ENCODE measurements at places on chromosomes 7 and 10.

DNA sequence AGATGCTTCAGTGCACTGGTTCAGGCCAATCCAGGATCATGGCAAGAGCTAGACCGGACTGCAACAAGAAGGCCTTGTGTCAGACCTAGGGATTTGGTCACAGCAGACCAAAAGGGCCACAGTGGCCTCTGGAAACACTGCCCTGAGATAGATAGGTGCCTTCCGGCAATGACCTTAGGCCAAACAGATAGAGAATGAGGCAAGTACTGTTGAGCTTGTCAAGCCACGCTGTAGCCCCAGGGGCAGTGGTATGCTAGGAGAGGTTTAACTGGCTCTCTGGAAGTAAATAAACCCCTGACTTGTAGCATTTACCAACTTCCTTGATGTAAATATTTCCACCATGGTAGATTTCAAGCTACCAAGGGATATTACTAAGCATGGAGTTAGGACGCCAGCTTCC is 197.5 kb downstream of the GRID1 start:
- ATAC-seq = no peak

DNA sequence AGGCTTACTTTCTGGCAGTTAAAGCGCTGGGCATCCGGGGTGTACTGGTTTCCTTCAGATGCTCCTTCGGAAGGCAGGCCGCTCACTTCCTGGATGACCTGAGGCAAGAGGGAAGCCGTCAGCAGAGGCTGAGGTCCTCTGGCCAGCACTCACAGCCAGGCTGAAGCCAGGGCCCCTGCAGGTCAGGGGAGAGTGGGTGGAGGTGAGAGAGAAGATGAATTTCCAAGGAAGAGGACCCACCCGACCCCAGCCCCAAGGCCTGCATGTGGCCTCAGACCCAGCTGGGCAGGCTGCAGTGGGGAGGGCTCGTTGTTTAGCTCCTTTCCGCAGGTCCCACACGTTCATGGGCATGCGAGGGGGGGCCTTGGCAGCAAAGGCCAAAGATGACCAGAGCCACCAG is 71.3 kb downstream of the VWA2 start:
- ATAC-seq = no peak

- no peak for ATAC-seq
These were observed 51.2 kb upstream of the CARD11 start for GRCh38 chr7:3094701-3095445.

- no peak for ATAC-seq
These were observed 50.5 kb downstream of the SH3PXD2A start for GRCh38 chr10:103804871-103805270.

DNA sequence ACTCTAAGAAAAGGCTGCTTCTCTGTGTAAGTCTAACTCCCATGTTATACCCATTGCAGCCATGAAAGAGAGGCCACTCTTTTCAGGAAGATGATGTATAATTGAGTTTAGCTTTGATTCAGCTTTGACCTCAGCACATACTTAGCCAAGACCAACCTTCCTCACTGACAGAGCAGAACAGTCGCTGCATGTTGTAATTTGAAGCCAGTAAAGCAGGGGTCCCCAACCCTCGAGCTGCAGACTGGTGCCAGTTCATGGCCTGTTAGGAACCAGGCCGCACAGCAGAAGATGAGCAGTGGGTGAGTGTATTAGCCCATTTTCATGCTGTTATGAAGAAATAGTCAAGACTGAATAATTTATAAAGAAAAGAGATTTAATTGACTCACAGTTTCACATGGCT is 223.9 kb downstream of the GPR158 start:
- ATAC-seq = no peak

DNA sequence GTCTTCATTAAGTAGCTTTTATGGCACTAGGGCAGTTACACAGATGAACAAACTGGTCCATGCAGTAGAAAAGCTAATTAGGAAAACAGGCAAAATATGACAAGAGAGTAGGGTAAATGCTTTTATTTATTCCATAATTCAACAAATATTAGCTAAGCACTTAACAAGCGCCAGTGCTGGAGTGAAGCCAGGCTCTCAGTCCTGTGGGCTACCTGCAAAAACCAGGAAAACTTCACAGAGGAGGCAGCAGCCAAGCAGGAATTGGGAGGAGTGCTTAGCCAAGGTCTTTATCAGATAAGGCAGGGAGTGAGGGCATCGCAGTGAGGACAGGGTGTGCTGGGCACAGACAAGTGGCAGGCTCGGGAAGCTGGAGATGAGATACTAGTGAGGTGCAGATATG is 4.9 kb upstream of the KAT6B start:
- no peak for ATAC-seq

GRCh38 chr7:155222061-155222460 is 75.6 kb upstream of the INSIG1 start:
- no peak for ATAC-seq

- no peak for ATAC-seq
These were observed 38.8 kb upstream of the ZRANB1 start for GRCh38 chr10:124903111-124903510.

- ATAC-seq = no peak
These were observed 339.0 kb downstream of the GATA3 start for GRCh38 chr10:8393531-8393930.

GRCh38 chr7:127514499-127514898 is 70.9 kb downstream of the GCC1 start:
- ATAC-seq = peak; percentile 94

DNA sequence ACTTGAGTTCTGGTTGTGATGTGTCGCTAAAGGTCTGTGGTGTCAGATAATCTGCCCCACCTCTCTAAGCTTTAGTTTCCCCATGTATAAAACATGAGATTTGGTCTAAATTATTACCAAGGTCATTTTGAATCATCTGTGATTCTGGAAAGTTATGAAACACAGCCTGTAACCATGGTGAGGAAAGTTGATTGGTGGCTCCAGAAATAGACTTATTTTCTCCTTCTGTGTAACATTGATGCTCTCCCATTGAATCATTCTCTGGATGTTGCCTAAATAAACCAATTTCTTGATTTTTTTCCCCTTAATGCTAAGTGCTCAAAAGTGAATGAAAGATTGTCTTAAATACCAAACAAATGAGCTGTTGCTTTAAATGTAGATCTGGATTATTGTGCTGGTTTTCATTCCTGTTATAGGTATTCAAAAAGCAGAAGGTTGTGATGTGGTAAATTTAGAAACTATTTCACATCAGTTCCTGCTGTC is 30.0 kb upstream of the PCGF5 start:
- peak; percentile 69 for ATAC-seq

GRCh38 chr7:131105294-131105798 is 222.3 kb upstream of the MKLN1 start:
- no peak for ATAC-seq

- ATAC-seq = no peak
These were observed 252.3 kb downstream of the CXCL12 start for GRCh38 chr10:44132361-44133289.

DNA sequence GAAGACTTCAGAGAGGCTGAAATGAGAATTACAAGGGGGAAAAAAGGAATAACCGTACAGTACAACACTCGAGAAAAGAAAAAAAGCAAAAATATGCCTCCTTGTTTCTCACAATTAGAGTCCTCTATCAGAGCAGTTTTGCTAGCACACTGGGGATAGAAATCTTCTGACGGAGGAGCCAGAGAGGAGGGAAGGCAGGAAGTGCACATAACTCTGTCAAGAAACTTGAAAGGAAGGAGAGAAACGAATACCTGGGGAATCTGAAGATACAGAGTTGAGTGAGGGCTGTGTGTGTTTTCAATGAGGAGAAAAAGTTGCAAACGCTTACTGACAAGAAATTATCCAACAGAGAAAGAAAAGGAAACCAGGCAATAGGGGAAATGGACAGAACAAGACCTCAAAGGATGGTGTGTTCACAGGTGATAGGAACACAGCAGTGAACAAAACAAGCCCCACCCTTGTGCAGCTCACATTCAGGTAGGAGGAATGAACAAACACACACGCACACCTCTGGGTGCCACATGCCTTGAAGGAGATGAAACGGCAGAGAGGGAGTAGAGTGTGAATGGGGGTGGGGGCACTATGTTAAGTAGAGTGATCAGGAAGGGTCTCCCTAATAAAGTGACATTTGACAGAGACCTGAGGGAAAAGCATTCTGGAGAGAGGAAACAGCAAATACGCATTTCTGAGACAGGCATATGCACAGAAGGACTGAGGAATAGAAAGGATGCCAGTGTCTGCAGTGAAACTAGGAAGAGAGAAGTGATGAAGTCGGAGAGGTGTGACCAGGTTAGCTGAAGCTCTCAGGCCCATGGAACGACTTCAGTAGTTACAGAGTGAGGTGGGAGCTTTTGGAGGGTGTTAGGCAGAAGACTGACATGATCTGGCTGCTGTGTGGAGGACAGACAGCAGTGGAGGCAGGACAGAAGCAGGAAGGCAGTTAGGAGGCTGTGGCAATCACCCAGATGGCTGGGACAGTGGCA is 46.7 kb upstream of the SPOCK2 start:
- no peak for ATAC-seq

GRCh38 chr10:131657318-131657984 is 243.4 kb upstream of the PPP2R2D start:
- no peak for ATAC-seq

- no peak for ATAC-seq
These were observed 12.7 kb downstream of the SCIN start for GRCh38 chr7:12583176-12583575.

GRCh38 chr7:67990716-67991115 is 994.1 kb downstream of the TYW1 start:
- no peak for ATAC-seq

DNA sequence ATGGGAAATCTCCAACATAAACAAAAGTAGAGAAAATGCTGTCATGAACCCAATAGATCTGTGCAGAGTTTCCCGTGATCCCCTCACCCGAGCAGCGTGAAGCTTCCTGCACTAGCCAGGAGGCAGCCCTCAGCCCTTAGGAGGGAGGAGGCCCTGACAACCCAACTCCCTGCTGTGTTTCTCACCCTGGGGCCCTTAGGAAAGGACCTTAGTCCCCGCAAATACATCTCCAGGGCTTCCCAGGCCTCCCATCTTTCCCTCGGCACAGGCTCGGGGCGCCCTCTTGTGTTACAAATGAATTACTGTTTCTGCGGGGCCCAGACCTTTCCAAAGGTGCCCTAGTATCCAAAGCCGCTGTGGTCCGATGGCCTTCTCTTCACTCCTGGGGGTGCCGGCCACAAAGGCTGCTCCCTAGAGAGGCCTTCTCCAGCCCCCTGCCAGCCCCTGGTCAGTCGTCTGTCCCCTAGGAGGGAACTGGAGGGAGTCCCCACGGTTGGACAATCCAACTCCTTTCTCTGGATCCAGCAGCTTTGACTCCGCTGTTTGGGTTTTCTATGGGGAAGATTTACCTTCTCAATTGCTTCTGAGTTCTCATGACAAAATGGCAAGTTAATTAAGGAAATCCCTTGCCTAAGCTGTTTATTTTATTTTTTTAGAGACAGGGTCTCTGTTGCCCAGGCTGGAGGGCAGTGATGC is 49.9 kb upstream of the SH2B2 start:
- peak; percentile 98 for ATAC-seq

DNA sequence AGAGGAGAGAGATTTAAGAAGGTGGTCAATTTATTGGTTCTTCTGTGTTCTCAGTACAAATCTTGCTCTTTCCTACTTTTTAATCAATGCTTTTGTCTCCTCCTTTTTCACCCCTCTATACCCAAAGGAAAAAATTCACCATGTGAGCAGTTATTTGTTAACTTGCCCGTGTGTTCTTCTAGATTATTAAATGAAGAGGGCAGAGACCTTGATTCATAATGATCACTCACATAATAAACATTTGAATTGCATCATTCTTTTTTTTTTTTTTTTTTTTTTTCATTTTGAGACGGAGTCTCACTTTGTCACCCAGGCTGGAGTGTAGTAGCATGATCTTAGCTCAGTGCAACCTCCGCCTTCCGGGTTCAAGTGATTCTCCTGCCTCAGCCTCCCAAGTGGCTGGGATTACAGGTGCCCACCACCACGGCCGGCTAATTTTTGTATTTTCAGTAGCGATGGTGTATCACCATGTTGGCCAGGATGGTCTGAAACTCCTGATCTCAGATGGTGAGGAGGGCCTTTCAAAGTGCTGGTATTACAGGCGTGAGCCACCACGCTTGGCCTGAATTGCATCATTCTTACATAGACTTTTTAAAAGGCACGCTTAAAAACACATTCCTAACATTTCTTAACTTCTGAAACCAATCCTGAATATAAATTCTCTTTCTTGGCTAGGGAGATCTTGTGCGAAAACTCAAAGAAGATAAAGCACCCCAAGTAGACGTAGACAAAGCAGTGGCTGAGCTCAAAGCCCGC is 3.6 kb downstream of the GARS1 start:
- ATAC-seq = no peak

- no peak for ATAC-seq
These were observed 773.3 kb downstream of the GRID1 start for GRCh38 chr10:85593226-85593772.

- ATAC-seq = no peak
These were observed 50.0 kb upstream of the GRB10 start for GRCh38 chr7:50832744-50833143.

DNA sequence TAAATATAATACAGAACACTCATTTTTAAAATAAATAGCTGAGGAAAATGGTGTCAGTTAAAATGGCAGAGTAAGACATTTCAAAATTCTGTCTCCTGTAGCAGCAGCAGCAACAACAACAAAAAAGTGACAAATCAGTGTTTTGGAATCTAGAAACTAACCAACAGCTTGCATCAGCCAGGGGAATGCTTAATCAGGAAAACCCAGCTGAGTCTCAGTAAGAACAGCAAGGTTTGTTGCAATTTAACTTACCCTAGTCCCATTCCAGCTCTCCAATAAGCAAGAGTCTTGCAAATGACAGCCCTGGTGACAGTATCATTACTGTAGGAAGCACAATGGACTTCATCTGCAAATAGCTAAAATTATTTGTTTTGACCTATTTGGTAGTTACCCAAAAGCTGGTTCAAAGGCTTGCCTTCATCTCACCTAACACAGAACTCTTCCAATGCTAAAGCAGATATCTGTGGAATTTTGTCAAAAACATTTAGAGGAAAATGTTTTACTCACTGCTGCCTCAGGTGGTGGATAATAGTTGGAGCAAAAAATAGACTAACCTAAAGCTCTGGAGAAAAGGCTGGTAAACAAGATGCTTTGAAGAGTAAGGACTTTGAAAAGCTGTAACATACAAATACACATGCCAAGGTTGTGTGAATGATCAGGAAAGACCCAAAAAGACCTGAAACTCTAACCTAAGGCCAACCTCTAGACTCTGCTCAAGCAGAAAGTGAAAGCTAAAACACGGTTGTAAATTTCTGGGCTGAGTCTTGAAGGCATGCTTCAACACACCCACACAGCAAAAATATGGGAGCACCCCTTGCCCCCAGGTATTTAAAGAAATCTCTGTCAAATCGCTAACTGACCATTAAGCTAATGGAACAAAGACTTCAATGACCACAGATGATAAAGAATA is 9.9 kb upstream of the ARHGAP22 start:
- ATAC-seq = 0 out of 3 replicates have a peak, but pooled peaks have one; percentile 31

DNA sequence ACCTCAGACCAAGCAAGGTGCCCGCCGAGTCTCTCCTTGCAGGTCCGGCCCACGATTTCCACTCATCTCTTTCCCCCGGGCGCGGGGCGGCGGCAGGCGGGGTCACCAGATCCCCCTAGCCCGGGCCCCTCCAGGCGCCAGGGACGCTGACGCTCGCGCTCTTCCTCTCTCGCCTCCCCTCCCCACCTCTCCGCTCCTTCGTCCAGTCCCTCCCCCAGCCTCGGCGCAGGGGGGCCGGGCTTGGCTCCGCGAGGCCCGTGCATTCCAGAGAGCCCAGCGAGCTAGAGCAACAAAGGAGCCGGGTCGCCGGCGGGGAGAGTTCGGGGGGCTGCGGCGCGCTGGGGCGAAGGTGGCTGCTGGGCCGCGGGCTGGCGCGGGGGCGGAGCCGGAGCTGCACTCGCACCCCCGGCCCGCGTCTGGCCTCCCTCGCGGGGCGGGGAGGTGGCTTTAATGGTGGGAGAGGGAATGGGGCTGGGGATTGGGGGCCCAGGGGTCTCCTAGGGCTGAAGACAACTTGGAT is at the start of gene SMO:
Gene SMO (plus strand): TSS at position 262 of the 520 bp plus-strand sequence. CDS start 519 bp downstream, outside the sequence.
- ATAC-seq = peak; percentile 88
